ENCODE measurements at places on chromosomes 5 and 9. TPM values are rescaled to one million over a fixed set of nuclear protein-coding genes. Genes with fewer than 3 reads are reported as not detected.
A peak's percentile ranks its signal among the peaks of the same experiment; 100 is the strongest.

- no peaks in the 10 kb centered on the region for H3K4me1 ChIP-seq
- H3K27me3 ChIP-seq = no peaks in the 10 kb centered on the region
- no peaks in the 10 kb centered on the region for H3K36me3 ChIP-seq
- H3K4me3 ChIP-seq = no peak overlapping the region
Measured at GRCh38 chr5:4082966-4083564, 487.4 kb downstream of the IRX1 start.

DNA sequence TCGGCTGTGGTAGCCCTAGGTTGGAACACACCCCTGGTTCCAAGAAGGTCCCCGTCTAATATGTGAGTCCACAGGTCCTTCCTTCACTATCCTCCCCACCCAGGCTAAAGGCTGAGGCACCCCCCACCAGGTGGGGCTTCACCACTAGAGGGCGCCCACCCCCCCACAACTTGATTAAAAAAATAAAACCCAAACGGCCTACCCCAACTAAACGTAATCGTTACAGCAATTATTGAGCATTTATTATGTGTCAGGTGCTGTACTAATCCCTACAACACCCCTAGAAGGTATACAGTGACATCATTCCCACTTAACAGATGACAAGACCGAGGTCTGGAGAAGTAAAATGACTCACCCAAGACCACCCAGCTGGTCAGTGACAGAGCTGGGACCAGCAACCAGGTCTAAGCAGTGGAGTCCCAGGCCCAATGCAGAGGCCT lies 65.0 kb downstream of the FGF18 start:
- H3K4me1 ChIP-seq = no peaks in the 10 kb centered on the region
- H3K4me3 ChIP-seq = no peak overlapping the region
- H3K27me3 ChIP-seq = no peaks in the 10 kb centered on the region
- no peaks in the 10 kb centered on the region for H3K36me3 ChIP-seq
- DNase-seq = peak; percentile 7
- H3K27ac ChIP-seq = no peak overlapping the region

- no peaks in the 10 kb centered on the region for H3K4me1 ChIP-seq
- no peaks in the 10 kb centered on the region for H3K36me3 ChIP-seq
- no peak overlapping the region for H3K4me3 ChIP-seq
- no peak for DNase-seq
- H3K27ac ChIP-seq = no peak overlapping the region
Measured at GRCh38 chr5:78541086-78541654, 107.4 kb downstream of the LHFPL2 start.

GRCh38 chr5:124253203-124253810 lies 493.1 kb downstream of the ZNF608 start:
- H3K4me1 ChIP-seq = no peaks in the 10 kb centered on the region
- H3K36me3 ChIP-seq = no peaks in the 10 kb centered on the region
- DNase-seq = no peak
- no peak overlapping the region for H3K4me3 ChIP-seq

DNA sequence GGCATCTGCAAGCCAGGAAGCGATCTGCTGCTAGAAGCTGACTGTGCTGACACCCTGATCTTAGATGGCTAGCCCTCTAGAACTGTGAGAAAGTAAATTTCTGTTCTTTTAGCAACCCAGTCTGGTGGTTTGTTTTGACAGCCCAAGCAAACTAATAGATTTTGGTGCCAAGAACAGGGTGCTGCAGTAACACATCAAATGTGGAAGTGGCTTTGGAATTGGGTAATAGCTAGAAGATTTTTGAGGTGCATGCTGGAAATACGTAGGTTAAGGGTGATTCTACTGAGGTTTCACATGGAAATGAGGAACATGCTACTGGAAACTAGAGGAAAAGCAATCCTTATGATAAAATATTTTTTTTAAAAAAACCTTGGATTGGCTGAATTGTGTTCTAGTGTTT lies 153.5 kb upstream of the SH3GL2 start:
- H3K4me1 ChIP-seq = no peaks in the 10 kb centered on the region
- H3K27me3 ChIP-seq = no peaks in the 10 kb centered on the region
- H3K36me3 ChIP-seq = no peaks in the 10 kb centered on the region
- no peak overlapping the region for H3K4me3 ChIP-seq
- no peak for DNase-seq

DNA sequence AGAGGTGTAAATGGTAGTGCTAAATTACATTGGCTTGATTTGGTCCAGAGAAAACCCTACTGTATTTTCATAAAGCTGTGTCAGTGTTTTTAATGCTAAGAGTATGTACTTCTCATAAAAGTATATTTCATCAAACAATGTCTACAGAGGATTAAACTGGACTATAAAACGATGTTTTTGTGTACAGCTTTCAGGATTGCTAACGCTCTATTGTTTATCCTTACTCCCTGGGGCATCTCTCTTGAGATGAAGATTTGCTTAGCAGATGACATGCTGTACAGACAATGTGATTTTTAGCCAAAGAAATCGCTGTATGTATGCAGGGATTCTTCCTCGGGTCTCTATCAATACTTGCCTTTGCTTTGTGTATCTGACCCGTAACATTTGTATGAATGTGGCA lies 216.0 kb downstream of the FBXL7 start:
- DNase-seq = no peak
- H3K27me3 ChIP-seq = no peaks in the 10 kb centered on the region
- no peaks in the 10 kb centered on the region for H3K4me1 ChIP-seq
- H3K27ac ChIP-seq = no peak overlapping the region

DNA sequence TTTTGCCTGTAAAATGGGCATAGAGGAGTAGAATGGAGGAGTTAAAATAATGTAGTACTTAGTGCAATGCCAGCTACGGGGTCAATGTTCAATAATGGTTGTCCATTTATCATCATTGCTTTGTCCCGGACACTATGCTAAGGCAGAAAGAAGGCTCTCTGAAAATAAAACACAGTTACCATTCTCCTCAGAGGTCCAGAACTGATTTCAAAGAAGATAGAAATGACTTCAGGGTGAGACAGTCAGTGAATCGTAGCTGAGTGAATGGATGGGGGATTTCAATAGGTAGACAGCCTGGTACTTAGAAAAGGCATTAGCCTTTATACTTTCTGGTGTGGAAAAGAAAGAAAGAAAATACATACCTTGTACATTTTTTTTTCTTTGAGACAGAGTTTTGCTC lies 1.2 kb upstream of the AK3 start:
- DNase-seq = no peak
- H3K27me3 ChIP-seq = no peaks in the 10 kb centered on the region

DNA sequence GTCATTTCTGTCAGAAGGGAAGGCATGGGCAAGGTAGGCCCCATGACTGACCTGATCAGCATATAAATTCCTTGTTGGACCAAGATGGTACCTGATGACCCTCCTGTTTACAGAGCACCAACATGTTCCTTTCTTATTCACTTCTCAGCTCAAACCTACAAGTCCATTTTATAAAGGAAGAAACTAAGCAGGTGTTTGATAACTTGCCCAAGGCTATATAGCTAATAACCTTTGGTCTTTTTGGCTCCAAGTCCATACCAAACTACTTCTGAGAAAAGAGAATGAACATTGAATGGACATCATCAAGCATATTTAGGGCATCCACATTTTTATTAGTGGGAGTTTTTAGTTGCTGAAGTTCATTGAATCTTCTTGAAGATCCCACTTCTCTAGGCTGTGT lies 125.2 kb downstream of the GALNT10 start:
- H3K27ac ChIP-seq = no peak overlapping the region
- no peak overlapping the region for H3K4me3 ChIP-seq
- H3K36me3 ChIP-seq = no peaks in the 10 kb centered on the region
- no peak for DNase-seq
- no peaks in the 10 kb centered on the region for H3K4me1 ChIP-seq
- H3K27me3 ChIP-seq = no peaks in the 10 kb centered on the region

DNA sequence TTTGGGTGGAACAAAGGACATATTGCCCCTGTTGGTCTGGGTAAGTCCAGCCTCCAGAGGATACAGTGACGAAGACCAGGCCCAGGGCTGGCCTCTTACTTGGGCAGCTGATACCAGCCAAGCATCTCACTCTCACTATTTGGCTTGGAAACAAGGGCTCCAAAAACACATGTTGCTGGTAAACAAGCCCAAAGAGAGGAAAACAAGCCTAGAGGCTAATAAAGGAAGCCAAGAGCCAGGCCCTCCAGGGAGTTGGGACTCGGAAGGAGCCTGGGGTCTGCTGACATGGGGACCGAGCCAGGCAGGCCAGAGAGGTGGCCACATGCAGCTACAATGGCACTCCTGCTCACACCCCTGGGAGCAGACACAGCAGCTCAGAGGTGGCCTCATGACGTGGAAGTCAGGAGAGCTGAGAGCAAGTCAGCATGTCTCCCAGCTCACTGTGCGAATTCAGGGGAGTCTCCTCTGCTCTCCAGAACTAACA lies 5.7 kb downstream of the SPARC start:
- no peaks in the 10 kb centered on the region for H3K4me1 ChIP-seq
- H3K27ac ChIP-seq = no peak overlapping the region
- H3K4me3 ChIP-seq = no peak overlapping the region

DNA sequence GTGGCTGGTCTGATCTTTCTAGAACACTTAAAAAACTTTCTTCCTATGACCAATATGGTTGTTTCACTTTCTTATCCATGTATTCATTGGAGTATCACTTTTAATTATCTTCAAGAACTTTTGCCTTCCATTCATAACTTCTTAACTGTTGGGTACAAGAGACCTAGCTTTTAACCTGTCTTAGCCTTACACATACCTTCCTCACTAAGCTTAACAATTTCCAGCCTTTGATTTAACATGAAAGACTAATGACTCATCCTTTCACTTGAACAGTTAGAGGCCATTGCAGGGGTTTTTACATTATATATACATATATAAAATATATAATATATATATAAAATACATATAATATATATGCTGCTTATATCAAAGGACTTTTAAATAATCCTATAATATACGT lies 57.9 kb downstream of the ABHD17B start:
- no peak for DNase-seq
- H3K27me3 ChIP-seq = no peaks in the 10 kb centered on the region
- H3K4me1 ChIP-seq = no peaks in the 10 kb centered on the region
- H3K27ac ChIP-seq = no peak overlapping the region
- H3K36me3 ChIP-seq = no peaks in the 10 kb centered on the region

DNA sequence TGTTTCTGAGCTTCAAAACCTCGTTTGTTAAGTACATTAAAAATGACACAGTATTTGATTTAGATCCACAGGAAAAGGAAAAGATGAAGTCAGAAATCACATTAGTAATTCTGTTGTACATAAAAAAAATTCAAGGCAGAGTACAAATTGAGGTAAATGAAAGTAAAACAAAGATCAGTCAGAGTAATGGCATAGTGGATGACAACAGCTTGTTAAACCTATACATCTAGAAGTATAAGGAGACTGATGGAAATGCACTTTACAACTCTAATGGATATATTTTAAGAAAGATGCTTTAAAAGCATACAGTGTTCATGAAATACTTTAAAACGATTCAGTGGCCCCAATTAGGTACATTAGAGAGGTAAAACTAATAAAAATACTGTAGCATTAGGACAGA lies 631.3 kb upstream of the SEMA6A start:
- no peaks in the 10 kb centered on the region for H3K4me1 ChIP-seq
- DNase-seq = no peak
- H3K36me3 ChIP-seq = no peaks in the 10 kb centered on the region
- H3K4me3 ChIP-seq = no peak overlapping the region
- H3K27me3 ChIP-seq = no peaks in the 10 kb centered on the region
- no peak overlapping the region for H3K27ac ChIP-seq

GRCh38 chr5:73892806-73893205 lies 266.8 kb downstream of the ARHGEF28 start:
- H3K4me1 ChIP-seq = no peaks in the 10 kb centered on the region
- H3K36me3 ChIP-seq = no peaks in the 10 kb centered on the region
- no peak for DNase-seq
- H3K27me3 ChIP-seq = no peaks in the 10 kb centered on the region
- H3K4me3 ChIP-seq = no peak overlapping the region
- H3K27ac ChIP-seq = no peak overlapping the region

DNA sequence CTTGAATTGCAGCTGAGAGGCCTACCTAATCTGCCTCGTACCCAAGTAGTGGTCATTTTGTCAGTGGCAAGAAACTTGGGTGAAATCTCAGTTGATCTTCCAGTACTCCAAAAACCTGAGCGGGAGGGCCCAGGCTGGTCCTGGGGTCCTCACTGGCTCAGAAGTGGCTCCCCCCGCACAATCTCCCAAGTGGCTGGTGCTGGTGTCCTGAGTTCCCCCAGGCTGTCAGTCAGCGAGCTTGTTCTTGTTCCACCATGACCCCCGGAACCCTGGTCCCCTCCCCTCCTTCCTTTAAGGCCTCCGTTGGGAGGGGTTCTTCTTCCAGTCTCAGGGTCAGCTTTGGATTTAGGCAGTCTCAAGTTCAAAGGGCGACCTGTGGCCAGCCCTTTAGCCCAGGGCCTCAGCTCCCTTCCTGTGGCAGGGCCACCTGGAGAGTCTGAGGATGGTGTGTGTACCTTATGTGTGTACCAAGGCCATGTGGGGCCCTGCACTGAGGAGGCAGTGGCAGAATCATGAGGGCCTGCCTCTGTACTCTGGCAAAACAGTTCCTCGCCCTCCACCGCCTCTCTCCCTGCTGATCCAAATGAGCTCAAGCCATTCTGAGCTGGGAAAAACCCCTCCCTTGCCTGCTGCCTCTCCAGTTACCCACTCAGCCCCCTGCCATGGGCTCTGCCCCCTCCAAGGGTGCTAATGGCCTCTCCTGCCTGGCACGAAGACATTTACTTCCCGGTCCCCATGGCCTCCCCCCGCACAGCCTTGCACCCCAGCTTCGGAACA lies 4.5 kb upstream of the DBN1 start:
- H3K4me3 ChIP-seq = no peak overlapping the region
- DNase-seq = no peak
- H3K27me3 ChIP-seq = no peaks in the 10 kb centered on the region
- peaks cover 23% of the 10 kb centered on the region for H3K4me1 ChIP-seq
- no peaks in the 10 kb centered on the region for H3K36me3 ChIP-seq

GRCh38 chr5:157689942-157690689 lies 18.8 kb downstream of the C5orf52 start:
- no peaks in the 10 kb centered on the region for H3K36me3 ChIP-seq
- H3K27ac ChIP-seq = no peak overlapping the region
- DNase-seq = peak; percentile 49
- H3K27me3 ChIP-seq = no peaks in the 10 kb centered on the region
- H3K4me3 ChIP-seq = no peak overlapping the region

The NEK6 gene
- total RNA-seq = 66.0 TPM

The PCDHB3 gene
- total RNA-seq = not detected

The AMBP gene
- total RNA-seq = not detected

The NIM1K gene
- total RNA-seq = 0.40 TPM

Data from CD8-positive, alpha-beta memory T cell (primary cell).